ENCODE measurements at places on chromosomes 16 and 17.

- no peak for DNase-seq
Observed at GRCh38 chr16:11151156-11151884, 104.7 kb downstream of the SOCS1 start.

- DNase-seq, result no peak
Observed at GRCh38 chr16:61820398-61820797, 215.8 kb downstream of the CDH8 start.

DNA sequence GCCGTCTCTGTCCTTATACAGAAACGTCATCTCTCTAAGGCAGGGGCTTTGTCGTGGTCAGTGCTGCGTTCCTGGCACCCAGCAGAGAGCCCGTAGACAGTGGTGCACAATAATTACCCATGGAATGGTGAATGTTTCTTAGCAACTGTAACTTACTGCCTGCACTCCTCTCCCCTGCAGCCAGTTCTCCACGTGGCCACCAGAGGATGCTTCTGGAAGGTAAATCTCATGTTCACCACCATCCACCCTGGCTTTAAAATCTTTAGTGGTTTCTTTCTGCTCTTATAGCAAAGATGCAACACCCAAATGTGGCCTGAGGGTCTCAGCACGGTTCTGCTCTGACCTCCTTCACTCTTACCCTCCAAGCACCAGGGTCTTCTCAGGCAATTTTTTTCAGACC is 150.8 kb downstream of the GRIN2A start:
- DNase-seq, result no peak

- no peak for DNase-seq
Observed at GRCh38 chr17:72926171-72926570, 166.3 kb downstream of the SLC39A11 start.

DNA sequence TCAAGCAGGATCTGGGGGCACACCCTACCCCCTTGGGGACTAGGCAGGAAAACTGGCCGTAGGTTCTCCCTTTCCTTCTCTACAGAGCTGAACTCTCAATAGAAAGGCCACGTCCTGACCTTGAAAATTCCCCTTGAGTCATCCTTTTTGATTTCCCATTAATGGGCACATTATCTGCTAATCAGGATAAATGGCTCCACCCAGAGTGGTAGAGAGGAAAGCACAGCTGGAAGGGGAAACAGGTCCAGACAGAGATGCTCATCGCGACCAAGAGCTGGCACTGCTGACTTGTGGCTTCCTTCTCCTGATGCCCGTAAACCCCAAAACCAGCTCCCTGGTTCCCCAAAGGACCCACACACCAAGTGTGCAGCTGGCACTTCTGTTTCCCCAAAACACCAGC is 206.5 kb upstream of the CDH5 start:
- no peak for DNase-seq

DNA sequence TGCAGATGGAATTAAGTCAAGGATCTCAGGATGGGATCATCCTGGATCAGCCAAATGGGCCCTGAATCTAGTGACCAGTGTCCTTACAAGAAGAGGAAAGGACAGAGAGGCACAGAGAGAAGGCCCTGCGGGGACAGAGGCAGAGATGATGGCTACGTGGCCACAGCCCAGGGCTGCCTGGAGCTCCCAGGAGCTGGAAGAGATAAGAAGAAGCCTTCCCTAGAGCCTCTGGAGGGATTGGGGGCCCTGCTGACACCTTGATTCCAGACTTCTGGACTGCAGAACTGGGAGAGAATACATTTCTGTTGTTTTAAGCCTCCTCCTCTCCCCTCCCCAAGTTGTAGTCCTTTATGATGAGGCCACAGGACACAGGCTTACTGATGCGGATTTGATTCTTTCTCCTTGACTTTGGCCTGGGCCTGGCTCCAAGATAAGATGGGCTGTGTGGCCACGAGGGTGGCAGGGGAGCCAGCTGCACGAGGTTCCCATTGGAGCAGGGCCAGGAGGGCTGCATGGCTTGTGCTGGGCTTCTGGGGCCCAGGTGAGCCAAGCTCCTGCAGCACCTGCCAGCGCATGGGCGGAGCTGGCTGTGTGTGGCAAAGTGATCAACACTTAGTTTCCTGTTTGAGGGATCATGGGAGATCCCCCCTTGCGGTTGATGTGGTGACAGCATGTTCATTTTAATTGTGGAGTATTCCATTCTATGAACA is 146.1 kb downstream of the IRF8 start:
- no peak for DNase-seq

DNA sequence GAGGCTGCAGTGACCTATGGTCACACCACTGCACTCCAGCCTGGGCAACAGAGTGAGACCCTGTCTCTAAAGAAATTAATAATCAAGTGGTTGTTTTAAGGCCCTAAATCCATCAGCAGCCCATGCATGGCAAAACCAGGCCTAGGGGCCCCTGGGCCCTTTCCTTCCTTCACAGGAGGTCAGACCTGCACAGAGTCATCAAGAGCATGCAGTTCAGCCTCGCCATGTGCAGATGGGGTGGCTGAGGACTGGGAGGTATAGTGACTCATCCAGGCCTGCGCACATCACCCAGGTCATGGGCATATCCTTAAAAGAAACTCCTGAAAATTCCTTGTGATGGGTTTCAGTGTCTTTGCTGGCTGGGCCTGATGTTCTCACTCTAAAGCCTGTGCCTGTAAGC is 72.4 kb upstream of the AMZ2 start:
- DNase-seq, result no peak

- no peak for DNase-seq
Observed at GRCh38 chr17:59365383-59365981, 34.0 kb downstream of the YPEL2 start.

GRCh38 chr17:8828517-8828875 is 29.3 kb upstream of the MFSD6L start:
- DNase-seq, result no peak

DNA sequence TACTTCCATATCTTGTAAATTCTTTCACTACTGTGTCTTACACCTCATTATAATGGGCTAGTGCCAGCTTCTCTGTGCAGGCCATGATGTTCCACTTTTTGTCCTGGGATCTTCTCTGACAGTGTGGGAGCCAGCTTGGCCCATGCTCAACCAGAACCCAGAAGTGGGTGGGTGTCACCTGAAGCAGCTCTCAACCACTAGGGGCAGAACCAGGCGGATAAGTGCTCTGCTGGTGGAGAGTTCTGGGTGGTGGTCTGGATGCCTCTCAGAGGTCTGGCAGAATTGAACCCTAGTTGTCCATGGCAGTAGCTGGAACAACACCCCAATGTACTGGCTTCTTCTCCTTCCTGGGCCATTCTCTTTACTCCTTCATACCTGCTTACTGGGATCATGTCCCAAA is 254.1 kb upstream of the N4BP1 start:
- no peak for DNase-seq

GRCh38 chr17:5209396-5209795 is 17.7 kb upstream of the ZNF594 start:
- DNase-seq, result no peak

GRCh38 chr17:81241648-81242420 is 2.7 kb downstream of the NDUFAF8 start:
- DNase-seq, result peak; percentile 13

DNA sequence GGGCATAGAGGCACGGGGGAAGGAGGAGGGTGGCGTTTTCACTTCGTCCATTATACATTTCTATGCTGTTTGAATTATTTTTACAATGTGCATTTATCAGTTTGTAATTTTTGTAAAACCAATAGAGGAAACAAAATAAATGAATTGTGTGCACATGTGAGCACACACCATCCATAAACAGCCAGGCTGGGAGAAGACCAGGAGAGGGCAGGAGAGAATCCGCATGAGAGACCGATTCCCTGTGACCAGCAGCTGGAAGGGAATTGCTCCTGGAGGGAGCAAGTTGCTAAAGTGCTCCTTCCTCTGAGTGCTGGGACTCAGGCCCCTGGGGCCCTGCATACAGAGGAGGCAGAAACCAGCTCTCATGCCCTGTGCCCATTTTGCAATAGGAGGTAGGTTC is 126.0 kb downstream of the ABCC12 start:
- no peak for DNase-seq

DNA sequence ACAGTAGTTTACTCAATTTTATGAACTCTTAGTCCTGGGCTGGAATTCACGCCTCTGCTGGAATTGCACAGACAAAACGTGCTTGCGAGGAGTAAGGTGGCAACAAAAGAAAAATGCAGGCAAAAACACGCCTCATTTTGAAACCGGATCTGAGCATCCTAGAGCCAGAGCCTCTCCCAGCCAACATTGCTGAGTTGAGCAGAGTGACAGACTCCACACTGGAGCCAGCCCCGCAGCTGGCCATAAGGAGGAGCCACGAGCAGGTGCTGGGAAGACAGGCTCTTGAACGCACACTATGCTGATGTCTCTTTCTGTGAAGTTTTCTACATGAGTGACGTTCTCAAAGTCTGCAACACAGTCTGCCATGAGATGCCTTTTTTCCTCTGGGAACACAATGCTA is 14.6 kb upstream of the HSBP1 start:
- DNase-seq, result no peak

DNA sequence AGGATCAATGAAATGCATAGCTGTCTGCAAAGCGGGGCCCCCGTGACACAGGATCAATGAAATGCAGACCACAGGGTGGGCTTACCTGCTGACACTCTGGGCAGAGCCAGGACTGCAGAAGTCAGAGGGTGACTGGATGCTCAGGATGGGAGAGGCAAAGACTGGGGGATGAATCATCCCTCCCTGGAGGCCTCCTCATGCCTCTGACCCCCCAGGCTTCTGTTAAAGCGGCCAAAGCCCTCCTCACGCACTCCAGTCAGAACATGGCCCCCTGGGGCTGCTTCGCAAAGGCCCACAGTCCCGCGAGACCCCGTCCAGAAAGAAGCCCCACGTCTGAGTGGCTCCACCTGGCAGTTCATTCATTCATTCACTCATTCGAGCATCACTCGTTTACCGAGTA is 38.4 kb upstream of the FOXF1 start:
- no peak for DNase-seq

DNA sequence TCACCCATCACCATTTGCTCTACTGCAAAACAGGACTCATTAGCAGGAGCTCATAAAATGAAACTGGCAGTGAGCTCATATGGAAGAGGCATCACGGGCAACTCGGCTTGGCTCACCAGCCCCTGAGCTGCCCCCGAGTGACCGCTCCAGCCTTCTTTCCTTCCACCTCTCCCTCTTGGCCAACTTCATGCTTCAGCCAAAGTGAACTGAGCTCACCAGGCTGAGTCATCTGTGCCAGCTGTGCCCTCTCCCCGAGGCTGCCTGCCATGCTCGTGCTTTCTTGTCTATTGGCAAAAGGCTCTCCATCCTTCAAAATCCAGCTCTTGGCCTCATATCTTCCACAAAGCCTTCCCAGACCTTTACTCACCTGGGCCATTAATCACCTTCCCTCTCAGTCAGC is 391.4 kb downstream of the WWOX start:
- peak; percentile 36 for DNase-seq

DNA sequence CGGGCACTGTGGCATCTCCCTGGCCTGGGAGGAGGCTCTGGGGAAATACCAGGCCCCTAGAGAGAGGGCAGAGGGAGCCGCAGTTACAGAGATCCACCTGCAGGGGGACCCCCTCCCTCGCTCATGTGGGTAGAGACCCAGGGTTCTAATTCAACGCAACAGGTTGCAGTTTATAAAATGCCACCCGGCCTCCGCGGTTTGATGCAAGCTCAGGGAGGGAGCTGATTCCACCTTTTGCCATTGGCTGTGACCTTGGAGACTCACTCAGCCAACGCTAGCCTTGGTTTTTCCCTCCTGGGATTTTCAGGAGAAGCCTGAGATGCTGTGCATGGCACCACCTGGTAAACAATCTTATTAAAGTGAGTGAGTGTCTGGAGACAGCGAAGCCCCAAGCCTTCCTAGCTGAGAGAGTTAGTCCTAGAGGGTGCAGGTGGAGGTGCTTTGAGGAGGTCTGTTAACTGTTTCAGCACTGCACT is 12.1 kb downstream of the TTLL6 start:
- DNase-seq, result peak; percentile 23

GRCh38 chr16:54061454-54061853 is 225.1 kb downstream of the IRX3 start:
- DNase-seq, result no peak

DNA sequence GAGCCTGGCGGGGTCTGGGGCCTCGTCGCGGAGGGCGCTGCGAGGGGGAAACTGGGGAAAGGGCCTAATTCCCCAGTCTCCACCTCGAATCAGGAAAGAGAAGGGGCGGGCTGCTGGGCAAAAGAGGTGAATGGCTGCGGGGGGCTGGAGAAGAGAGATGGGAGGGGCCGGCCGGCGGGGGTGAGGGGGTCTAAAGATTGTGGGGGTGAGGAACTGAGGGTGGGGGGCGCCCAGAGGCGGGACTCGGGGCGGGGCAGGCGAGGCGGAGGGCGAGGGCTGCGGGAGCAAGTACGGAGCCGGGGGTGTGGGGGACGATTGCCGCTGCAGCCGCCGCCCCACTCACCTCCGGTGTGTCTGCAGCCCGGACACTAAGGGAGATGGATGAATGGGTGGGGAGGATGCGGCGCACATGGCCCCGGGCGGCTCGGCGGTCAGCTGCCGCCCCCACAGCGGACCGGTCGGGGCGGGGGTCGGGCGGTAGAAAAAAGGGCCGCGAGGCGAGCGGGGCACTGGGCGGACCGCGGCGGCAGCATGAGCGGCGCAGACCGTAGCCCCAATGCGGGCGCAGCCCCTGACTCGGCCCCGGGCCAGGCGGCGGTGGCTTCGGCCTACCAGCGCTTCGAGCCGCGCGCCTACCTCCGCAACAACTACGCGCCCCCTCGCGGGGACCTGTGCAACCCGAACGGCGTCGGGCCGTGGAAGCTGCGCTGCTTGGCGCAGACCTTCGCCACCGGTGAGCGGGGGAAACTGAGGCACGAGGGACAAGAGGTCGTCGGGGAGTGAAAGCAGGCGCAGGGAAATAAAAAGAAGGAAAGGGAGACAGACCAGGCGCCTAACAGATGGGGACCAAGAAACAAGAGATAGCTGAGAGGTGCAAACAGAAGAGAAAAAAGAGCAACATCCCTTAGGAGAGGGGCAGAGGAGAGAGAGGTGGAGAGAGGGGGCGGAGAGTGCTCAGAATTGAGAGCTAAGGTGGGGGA is at the start of gene PNMT:
PNMT (plus strand) TSS at position 509 of the 980 bp plus-strand sequence; CDS start at position 532, 23 bp downstream.
- peak; percentile 28 for DNase-seq

- no peak for DNase-seq
Observed at GRCh38 chr17:73947966-73948355, 255.5 kb upstream of the RPL38 start.

GRCh38 chr16:68722119-68723024 is 14.7 kb upstream of the CDH1 start:
- no peak for DNase-seq

GRCh38 chr17:49338883-49339282 is 23.2 kb downstream of the ZNF652 start:
- DNase-seq, result no peak

DNA sequence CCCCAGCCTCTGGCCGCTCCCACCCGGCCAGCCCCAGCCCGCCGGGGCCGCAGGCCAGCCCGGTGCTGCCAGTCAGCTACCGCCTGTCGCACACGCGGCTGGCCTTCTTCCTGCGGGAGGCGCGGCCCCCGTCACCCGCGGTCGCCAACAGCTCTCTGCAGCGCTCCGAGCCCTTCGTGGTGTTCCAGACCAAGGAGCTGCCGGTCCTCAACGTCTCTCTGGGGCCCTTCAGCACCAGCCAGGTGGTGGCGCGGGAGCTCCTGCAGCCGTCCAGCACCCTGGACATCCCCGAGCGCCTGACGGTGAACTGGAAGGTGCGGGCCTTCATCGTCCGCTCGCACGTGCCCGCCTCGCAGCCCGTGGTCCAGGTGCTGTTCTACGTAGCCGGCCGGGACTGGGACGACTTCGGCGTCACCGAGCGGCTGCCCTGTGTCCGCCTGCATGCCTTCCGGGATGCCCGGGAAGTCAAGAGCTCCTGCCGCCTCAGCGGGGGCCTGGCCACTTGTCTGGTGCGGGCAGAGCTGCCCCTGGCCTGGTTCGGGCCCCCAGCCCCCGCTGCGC is 46.8 kb downstream of the TMEM132E start:
- no peak for DNase-seq
